ENCODE measurements at places on chromosomes 11 and 22.

- DNase-seq = no peak
These were observed 1.1 kb downstream of the IL18BP start for GRCh38 chr11:71999798-72000197.

DNA sequence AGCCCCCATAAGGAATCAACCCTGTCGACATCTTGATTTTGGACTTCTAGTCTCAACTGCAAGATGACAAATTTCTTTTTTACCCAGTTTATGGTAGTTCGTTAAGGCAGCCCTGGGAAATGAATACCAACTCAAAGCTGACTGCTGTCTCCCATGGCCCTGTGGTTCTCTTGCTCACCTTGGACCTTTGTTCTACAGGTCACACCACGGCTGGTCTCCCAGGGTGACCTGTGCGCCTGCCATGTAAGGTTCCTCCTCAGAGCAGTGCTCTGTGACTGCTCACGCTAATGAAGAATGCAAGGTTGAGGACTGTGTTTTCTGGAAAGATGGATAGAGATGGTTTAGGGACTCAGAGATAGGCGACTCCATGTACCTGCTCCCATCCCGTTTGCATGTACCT is 68.2 kb downstream of the ZNRF3 start:
- DNase-seq = no peak

DNA sequence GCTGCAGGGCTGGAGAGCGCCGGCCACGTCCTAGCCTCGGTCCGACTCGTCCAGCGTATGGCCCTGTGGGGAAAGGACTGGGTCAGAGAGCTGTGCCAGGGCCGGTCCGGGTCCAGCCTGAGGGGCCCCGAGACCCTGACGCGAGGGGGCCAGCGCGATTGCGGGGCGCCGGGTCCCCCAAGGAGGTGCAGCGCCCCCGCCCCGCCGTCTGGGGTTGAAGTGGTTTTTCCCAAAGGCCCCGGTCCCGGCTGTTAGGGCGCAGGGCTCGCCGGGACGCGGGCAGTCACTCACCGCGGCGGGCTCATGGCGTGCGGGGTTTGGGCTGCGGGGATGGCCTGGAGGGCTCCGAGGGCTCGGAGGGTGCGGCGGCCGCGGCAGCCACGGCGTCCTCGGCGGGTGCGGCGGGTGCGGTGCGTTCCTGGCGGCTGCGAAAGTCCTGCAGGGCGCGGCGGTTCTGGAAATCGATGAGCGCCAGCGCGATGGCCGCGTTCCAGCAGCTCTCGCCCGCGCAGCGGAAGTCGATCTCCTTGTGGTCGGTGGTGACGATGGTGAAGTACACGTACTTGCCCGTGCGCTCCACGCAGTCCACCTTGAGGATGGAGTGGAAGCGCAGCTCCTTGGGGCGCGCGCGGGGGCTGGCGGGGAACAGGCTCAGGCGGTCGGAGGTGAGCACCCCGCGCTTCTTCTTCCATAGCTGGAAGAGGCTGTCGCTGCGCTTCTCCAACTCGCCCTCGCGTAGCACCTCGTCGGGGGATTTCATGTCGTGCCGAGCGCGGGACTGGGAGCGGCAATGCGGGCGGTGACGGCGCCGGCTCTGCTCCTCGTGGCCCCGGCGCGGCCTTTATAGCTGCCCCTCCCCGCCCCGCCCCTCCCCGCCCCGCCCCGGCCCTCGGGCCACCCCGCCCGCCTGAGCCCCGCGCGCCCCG is at the start of gene PHLDA2:
PHLDA2 (minus strand) TSS at position 816 of the 926 bp plus-strand sequence; CDS start at position 760, 56 bp downstream.
- peak; percentile 64 for DNase-seq

GRCh38 chr11:70029115-70029860 is 48.8 kb upstream of the ANO1 start:
- DNase-seq = no peak

GRCh38 chr11:116879800-116880625 is 42.6 kb upstream of the APOA1 start:
- DNase-seq = peak; percentile 73

- no peak for DNase-seq
These were observed 699.0 kb downstream of the ETS1 start for GRCh38 chr11:127888386-127888785.

- no peak for DNase-seq
These were observed 201.9 kb upstream of the PITPNB start for GRCh38 chr22:28120691-28121592.

DNA sequence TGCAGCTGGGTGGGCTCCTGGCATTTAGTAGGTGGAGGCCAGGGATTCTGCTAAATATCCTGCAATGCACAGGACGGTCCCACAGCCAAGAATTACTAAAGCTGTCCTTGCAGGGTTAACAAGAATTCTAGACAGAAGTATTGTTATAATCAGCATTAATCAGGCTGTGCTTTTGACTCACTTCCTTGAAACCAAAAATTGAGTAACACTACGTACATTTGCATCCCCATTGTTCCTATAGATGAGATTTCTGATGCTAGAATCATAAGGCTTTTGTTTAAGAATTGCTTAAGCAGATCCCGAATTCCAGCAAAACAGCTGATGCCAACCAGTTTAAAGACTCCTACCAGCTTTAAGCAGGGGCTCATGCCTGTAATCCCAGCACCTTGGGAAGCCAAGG is 11.4 kb downstream of the SLC6A5 start:
- no peak for DNase-seq

DNA sequence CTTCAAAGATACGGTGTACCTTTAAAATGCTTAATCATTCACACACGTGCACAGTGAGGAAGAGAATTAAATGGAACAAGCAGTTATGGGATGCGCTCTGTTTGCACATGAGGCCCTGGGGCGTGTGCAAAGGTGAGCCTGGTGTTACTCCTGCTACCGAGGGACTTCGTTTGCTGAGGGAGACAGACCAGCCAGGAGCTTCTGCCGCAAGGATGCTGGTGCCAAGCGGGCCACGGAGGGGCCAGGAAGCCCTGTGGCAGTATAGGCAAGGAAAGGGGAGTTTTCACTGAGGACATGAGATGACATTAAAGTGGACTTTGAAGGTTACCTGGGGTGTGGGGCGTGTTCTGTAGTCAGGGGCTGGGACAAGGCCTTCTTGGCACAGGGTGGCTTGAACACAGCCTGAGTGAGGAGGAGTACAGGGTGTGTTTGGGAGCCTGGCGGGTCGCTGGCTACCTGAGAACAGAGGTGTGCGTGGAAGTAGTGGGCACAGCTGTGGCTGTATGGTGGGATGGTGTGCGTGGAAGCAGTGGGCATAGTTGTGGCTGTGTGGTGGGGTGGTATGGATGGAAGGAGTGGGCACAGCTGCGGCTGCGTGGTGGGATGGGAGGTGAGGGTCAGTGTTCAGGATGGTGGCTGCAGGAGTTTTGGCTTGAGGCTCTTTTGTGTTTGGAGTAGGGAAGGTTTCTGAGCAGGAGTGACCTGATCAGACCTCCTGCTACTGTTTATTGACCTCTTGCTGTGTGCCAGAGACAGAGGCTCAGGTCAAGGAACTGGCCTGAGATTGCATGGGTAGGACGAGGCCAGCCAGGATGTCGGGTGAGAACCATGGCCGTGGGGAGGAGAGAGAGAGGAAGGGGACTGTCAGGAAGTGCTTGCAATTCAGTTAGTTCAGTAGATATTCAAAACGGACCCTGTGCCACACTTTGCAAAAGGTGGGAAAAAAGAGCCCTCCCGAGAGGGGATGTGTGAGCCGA is 13.7 kb downstream of the TBC1D22A start:
- no peak for DNase-seq

GRCh38 chr11:28539239-28540030 is 431.2 kb downstream of the METTL15 start:
- no peak for DNase-seq

DNA sequence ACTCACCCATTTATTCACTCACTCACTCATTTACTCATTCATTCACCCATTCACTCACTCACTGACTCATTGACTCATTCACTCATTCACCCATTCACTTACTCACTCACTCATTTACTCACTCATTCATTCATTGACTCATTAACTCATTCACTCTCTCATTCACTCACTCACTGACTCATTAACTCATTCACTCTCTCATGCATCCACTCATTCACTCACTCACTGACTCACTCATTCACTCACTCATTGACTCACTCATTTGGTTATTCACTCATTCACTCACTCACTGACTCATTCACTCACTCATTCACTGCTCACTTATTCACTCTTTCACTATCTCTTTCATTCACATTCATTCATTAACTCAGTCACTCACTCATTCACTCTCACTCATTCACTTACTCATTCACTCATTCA is 2.5 kb upstream of the MUC5AC start:
- DNase-seq = no peak

GRCh38 chr11:32033491-32033890 is 57.4 kb upstream of the RCN1 start:
- no peak for DNase-seq

- peak; percentile 26 for DNase-seq
These were observed 35.5 kb downstream of the FZD4 start for GRCh38 chr11:86919557-86920210.

DNA sequence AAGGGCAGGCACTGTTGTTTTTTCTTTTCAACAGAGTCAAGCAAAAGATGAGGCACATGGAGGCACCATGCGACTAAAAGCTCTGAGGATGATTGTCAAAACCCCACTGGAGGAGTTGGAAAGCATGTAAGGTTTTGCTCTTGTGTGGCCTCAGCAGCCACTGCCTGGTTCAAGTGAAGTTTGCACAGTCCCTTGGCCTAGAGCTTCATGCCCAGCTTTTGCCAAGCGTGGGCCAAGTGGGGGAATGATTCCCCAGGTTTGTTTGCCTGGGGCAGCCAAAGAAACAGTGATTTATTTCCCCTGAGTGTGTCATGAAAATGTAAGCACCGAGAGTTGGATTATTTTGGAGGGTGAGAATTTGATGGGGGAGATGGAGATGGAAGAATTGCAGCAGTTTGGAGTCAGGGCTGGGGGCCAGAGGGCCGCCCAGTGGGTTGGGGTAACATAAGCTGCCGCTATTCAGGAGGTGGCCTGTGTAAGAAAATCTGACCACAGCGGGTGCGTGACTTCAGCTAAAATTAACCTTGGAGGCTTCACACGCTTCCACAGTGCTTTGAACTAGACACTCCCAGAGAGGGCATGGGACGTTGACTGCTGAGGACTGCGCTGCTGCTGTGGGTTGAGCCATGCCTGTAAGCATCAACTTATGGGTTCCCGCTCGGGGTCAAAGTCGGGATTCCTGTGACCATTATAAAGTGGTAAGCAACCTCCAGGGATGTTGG is 100.7 kb downstream of the NAV2 start:
- no peak for DNase-seq

- no peak for DNase-seq
These were observed 378.8 kb downstream of the DYNC2H1 start for GRCh38 chr11:103488031-103488461.

DNA sequence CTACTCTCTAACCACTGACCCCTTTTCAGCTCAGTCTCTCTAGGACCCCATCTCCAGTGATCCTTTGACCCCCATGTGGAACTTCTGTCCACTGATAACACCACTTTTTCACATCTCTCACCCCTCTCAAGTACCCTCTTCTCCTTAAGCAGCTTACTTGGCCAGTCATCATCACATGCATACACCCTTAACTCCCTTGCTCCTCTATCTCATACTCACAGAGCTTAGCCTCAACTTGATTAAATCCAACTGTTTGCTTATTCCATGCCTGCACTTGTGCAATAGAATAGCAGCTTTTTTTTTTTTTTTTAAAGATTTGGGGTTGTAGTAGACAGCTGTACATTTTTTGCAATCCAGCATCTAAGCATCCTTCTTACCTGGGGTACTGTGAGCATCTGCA is 22.2 kb downstream of the AQP11 start:
- DNase-seq = no peak

GRCh38 chr11:70407121-70407520 is 8.8 kb downstream of the CTTN start:
- no peak for DNase-seq

DNA sequence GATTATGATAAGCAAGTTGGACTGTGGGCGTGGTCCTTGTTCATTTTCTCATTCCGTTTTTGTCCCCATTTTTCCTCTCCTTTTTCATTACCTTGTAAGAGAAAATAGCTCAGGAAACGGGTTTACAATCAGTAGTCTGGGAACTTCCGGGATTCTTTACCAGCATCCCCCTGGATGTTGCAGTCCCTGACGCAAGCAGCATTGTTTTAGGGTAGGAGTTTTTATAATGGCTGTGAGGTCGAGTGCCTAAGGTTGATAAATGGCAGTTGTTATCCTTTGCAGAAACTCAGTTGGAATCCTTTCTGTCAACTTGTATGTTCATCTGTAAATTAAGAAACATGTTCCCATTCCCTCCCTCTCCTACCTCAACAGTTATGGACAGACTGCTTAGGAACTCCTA is 68.3 kb downstream of the ARHGEF12 start:
- no peak for DNase-seq

GRCh38 chr11:12518606-12519385 is 141.4 kb downstream of the PARVA start:
- DNase-seq = no peak

GRCh38 chr22:44045145-44045544 is 21.0 kb downstream of the PARVB start:
- no peak for DNase-seq

DNA sequence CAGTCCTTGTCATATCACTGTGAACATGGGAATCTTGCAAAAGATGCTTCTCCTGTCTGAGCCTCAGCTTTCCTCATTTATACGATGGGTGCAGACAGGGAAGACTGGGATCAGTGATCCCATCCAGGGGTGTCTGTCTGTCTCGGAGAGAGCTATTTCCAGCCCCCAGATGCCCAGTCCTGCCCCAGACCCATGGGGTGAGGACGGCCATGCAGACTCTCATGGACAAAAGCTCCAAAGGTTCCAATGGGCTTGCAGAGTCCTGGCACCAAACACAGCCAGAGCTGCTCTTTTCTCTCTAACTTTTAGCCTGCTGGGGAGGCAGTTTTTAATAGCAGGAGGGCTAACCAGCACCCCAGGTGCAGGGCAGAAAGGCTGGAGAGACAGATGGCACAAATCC is 5.2 kb downstream of the SCUBE1 start:
- no peak for DNase-seq

- DNase-seq = no peak
These were observed 52.9 kb downstream of the TIMP3 start for GRCh38 chr22:32854351-32854804.

GRCh38 chr22:19632668-19633148 is 81.6 kb upstream of the SEPTIN5 start:
- no peak for DNase-seq

DNA sequence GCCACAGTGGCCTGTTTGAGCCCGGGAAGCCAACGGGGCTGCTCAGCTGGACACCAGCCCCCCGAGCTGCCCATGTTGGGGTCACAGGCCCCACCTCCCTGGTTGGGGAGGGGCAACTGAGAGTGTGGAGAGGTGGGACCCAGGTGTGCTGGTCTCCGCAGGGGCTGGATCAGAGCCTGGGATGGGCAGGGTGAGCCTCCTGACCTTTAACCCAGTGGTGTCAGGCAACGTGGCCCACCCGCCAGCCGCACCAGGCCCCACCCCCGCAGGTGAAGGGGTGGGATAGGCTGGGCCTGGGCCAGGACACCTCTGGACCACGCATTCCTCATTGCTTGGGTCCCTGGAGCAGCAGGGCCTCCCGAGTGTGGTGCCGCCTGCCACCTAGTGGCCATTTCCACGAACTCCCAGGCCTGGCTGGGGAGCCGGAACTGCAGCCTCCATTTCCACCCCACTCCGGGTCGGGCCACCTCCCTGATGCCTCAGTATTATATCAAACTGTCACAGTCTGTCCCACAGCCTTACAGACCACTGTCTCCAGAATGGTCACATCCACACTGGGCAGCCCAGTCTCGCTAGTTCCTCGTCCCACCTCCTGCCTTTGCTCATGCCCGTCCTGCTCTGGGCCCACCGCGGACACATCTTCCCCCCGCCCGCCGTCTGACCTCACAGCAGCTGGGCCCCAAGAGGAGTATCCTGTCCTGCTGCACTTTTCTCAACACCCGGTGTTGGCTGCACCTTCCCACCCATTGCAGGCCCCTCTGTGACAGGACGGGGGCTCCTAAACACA is 13.3 kb upstream of the PPP6R3 start:
- peak; percentile 81 for DNase-seq

Data from CD4-positive, alpha-beta T cell treated with Interleukin-10 for 1 hour (primary cell).